ENCODE measurements at places on chromosomes 16 and 17.

- DNase-seq: no peak
Observed at GRCh38 chr17:2995886-2996809, 67.3 kb downstream of the OR1D5 start.

GRCh38 chr17:14744761-14745473, 444.0 kb downstream of the HS3ST3B1 start:
- no peak for DNase-seq

DNA sequence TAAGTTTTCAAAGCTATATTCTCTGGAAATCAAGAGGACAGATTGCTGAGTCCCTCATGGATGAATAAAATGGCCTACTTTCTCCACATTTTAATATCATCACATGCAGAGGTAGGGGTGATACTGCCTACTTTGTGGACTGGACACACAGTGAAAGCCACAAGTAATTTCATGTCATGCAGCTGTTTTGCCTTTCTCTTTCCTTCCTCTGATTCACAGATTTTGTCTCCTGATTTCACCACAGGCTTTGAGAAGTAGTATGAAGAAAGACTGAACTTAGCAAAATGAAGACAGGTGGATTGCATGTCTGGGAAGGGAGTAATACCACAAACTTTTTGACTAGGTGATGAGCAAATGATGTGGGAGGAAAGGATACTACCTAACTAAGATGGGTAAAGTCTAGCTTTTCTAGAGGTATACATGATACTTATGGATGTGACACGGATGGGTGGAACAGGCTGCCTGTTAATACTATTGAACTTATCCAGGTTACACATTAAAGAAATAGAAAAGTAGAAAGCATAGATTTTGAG, 478.4 kb upstream of the GOT2 start:
- DNase-seq: no peak

- DNase-seq: no peak
Observed at GRCh38 chr17:50918933-50919296, 52.8 kb upstream of the TOB1 start.

DNA sequence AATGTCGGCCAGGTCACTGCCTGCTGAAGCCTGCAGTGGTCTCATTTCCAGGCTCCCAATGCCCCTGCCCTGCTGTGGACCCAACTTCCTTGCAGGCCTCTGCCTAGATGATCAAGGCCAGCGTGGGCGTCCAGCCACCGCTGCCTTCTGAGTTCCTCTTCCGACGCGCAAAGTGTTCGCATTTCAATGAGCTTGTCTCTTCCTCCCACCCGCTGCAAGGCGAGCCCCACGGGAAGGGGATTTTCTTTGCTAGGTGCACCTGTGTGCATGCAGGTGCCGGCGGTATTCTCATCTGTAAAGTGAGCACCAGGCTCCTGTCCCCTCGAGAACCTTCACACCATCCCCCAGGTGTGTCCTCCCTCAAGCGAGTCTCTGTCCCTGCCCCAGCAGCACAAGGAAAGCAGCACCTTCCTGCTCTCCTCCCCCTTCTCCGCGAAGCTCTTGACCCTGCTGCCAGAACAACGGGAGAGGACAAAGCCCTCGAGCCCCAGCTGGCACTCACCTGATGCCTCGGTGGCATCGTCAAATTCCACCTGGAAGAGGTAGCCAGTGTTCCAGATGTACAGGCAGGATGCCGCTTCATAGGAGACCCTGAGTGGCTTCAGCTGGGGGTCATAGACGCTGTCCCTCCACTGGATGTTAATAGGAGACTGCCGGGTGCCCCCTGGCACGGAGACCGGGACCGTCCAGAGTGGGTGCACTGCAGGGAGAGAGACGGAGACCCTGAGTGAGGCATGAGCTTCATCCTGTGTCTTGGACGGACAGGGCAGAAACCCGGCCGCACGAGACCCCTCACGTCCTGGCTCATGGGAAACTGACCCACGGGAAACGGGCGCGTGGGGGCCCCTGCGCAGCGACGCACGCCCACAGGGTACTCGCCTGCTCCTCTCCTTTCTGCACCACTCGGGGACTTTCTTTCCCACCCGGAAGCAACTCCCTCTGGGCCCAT, 9.8 kb downstream of the CA5A start:
- DNase-seq: no peak

GRCh38 chr16:89443727-89444084, 46.7 kb downstream of the ANKRD11 start:
- no peak for DNase-seq
